ENCODE measurements at places on chromosomes 2 and 18.

DNA sequence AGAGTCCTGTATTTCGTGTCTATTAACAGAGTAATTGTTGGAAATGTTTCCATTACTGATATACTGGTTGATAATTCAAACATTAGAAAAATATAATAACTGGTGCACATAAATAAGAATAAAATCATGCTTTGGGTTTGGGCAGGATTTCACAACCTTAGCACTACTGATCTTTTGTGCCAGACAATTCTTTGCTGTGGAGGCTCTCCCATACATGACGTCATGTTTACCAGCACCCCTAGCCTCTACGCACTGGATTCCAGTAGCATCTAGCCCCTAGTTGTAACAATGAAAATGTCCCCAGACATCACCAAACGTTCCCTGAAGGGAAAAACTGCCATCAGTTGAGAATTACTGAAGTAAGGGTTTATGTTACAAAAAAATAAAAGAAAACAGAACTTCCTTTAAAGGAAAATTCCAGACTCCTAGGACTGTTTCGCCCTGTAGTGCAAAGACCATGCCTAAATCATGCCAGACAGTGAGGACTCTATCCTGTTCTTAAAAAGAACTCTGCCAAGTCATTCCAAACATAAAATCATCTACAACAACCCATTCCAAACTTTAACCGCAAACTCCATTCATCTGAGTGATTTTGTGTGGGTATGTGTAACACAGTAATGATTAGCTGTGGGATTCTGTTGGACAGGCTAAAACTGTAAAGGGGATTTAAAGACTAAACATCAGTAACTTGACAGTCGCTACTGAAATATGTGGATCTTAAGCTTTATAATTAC, 313.4 kb upstream of the CCDC68 start:
- no peaks in the 10 kb centered on the region for H3K27me3 ChIP-seq
- no peak overlapping the region for H3K4me3 ChIP-seq
- no peak overlapping the region for H3K27ac ChIP-seq
- H3K36me3 ChIP-seq: no peaks in the 10 kb centered on the region

DNA sequence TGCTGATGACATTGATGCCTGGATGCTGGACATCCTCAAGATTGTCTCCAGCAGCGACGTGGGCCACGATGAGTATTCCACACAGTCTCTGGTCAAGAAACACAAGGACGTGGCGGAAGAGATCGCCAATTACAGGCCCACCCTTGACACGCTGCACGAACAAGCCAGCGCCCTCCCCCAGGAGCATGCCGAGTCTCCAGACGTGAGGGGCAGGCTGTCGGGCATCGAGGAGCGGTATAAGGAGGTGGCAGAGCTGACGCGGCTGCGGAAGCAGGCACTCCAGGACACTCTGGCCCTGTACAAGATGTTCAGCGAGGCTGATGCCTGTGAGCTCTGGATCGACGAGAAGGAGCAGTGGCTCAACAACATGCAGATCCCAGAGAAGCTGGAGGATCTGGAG, 94.1 kb upstream of the EML6 start:
- peaks cover 91% of the 10 kb centered on the region for H3K36me3 ChIP-seq
- H3K27ac ChIP-seq: no peak overlapping the region
- no peaks in the 10 kb centered on the region for H3K4me1 ChIP-seq

DNA sequence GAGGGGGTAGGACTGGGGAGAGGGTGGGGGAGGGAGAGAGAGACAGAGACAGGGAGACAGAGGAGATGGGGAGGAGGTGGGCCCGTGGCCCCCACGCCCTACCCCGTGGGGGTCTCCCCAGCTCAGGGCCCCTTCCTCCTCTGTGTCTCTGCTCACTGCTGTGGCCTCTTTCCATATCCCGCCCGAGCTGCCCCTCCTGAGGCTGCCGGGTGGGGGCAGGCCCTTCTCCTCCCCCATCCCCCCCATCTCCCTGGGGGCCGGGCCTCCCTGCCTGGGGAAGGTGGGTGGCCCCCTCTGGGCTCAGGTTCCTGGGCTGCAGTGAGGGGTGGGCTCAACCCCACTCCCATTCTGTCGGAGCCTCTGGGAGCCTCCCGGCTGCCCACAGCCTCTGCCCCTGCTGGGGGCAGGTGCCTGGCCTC, 332 bp upstream of the PDCD1 start:
- no peak overlapping the region for H3K27ac ChIP-seq
- H3K4me3 ChIP-seq: no peak overlapping the region

GRCh38 chr2:95265182-95265581, 9.1 kb upstream of the PROM2 start:
- no peaks in the 10 kb centered on the region for H3K4me1 ChIP-seq
- no peaks in the 10 kb centered on the region for H3K36me3 ChIP-seq
- no peaks in the 10 kb centered on the region for H3K27me3 ChIP-seq
- H3K27ac ChIP-seq: no peak overlapping the region
- no peak for DNase-seq

DNA sequence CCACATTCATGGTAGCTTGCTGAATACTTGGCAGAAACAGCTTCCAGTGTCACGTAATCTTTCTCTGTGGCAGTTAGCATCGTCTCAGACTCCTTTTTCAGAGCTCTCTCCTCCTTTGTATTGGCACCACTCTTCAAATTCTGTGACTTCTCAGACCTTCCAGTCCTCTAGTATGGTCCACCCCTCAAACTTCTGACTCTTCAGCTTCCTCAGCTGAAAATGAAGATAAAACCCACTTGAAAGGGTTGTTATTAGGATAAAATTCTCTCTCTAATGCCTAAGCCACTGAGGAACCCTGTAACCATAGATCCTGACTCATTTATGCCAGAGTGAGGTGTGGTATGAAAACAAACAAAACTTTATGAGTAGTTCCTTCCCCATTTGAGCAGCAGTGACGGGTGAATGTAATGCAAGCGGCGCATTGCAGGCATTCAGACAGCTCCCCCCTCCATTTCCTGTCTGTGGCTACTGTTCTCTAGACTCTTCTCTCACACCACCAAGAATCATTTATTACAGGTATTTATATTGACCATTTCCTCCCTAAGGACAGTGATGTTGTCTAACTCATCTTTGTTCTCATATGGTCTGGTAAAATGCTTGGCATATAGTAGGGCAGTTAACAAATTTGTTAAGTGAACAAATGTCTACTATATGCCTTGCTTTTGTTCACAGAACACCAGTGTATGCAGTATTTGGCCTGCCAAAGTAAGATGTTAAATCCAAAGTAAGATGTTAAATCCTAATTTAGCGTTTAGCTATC, 35.3 kb downstream of the GALNT1 start:
- no peaks in the 10 kb centered on the region for H3K27me3 ChIP-seq
- H3K27ac ChIP-seq: peak overlapping the region; percentile 92
- no peaks in the 10 kb centered on the region for H3K36me3 ChIP-seq
- peaks cover 26% of the 10 kb centered on the region for H3K4me1 ChIP-seq
- H3K4me3 ChIP-seq: peak overlapping the region; percentile 63
- DNase-seq: peak; percentile 72

GRCh38 chr2:8633735-8634313, 48.0 kb upstream of the ID2 start:
- H3K4me3 ChIP-seq: no peak overlapping the region
- peaks cover 4% of the 10 kb centered on the region for H3K4me1 ChIP-seq
- H3K27me3 ChIP-seq: no peaks in the 10 kb centered on the region
- no peak overlapping the region for H3K27ac ChIP-seq
- H3K36me3 ChIP-seq: no peaks in the 10 kb centered on the region

DNA sequence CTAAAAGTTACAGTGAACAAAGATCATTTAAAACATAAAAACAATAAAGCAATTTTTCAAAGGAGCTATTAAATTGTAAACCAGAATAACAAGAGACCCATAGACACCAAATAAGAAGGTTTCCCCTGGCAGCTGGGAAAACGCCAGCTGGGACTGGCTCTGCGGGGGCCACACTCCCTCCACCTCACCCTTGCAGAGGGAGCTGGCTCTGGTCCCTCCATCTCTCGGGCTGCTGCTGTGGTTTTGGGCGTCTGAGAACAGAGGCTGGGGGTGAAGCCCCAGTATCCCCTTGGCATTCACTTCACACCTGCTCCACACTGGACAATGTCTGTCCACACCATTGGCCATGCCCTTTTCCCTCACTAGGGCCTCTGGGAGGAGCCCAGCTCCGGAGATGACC, 62.1 kb upstream of the OTOS start:
- DNase-seq: no peak
- H3K36me3 ChIP-seq: no peaks in the 10 kb centered on the region
- H3K27ac ChIP-seq: no peak overlapping the region

- no peak for DNase-seq
- no peak overlapping the region for H3K4me3 ChIP-seq
- H3K27ac ChIP-seq: no peak overlapping the region
- H3K4me1 ChIP-seq: no peaks in the 10 kb centered on the region
- H3K27me3 ChIP-seq: no peaks in the 10 kb centered on the region
Measured at GRCh38 chr2:32260376-32260775, 4.3 kb downstream of the NLRC4 start.

DNA sequence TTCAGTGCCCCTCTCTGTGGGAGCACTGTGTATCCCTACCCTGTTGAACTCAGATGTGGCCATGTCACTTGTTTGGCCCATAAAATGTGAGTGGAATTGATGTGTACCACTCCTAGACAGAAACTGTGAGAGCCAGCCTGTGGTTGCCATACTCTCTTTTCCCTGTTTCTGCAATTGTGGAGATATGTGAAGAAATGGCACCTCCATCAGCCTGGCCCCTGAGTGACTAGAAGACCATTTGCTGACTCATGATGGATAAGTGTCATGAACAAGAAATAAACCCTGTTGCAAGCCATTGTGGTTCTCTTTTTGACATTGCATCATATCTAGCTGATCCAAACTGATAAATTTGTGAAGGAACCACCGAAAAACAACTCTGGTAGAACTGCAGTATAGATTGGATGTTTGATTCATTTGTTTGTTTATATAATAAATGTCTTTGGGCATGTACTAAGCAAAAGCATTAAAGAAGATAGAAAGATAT, 214.5 kb upstream of the FBXO11 start:
- H3K4me1 ChIP-seq: no peaks in the 10 kb centered on the region
- no peaks in the 10 kb centered on the region for H3K36me3 ChIP-seq
- peak; percentile 16 for DNase-seq
- no peaks in the 10 kb centered on the region for H3K27me3 ChIP-seq
- H3K27ac ChIP-seq: no peak overlapping the region
- no peak overlapping the region for H3K4me3 ChIP-seq

GRCh38 chr18:11308499-11308898, 159.1 kb upstream of the PIEZO2 start:
- peaks cover 16% of the 10 kb centered on the region for H3K27me3 ChIP-seq
- no peaks in the 10 kb centered on the region for H3K4me1 ChIP-seq
- DNase-seq: no peak
- no peaks in the 10 kb centered on the region for H3K36me3 ChIP-seq
- no peak overlapping the region for H3K27ac ChIP-seq

GRCh38 chr2:201450954-201451291, 335 bp downstream of the TRAK2 start:
- peak overlapping the region; percentile 88 for H3K4me3 ChIP-seq
- H3K36me3 ChIP-seq: no peaks in the 10 kb centered on the region
- peaks cover 23% of the 10 kb centered on the region for H3K4me1 ChIP-seq
- peak; percentile 8 for DNase-seq
- H3K27me3 ChIP-seq: no peaks in the 10 kb centered on the region

GRCh38 chr2:20618468-20618885, 32.4 kb downstream of the HS1BP3 start:
- DNase-seq: no peak
- no peaks in the 10 kb centered on the region for H3K36me3 ChIP-seq
- H3K27ac ChIP-seq: peak overlapping the region; percentile 86
- peaks cover 25% of the 10 kb centered on the region for H3K4me1 ChIP-seq
- no peak overlapping the region for H3K4me3 ChIP-seq

GRCh38 chr2:1603521-1603920, 140.8 kb downstream of the PXDN start:
- no peaks in the 10 kb centered on the region for H3K36me3 ChIP-seq
- no peak overlapping the region for H3K4me3 ChIP-seq
- no peak overlapping the region for H3K27ac ChIP-seq
- peaks cover 32% of the 10 kb centered on the region for H3K4me1 ChIP-seq
- H3K27me3 ChIP-seq: no peaks in the 10 kb centered on the region
- no peak for DNase-seq

DNA sequence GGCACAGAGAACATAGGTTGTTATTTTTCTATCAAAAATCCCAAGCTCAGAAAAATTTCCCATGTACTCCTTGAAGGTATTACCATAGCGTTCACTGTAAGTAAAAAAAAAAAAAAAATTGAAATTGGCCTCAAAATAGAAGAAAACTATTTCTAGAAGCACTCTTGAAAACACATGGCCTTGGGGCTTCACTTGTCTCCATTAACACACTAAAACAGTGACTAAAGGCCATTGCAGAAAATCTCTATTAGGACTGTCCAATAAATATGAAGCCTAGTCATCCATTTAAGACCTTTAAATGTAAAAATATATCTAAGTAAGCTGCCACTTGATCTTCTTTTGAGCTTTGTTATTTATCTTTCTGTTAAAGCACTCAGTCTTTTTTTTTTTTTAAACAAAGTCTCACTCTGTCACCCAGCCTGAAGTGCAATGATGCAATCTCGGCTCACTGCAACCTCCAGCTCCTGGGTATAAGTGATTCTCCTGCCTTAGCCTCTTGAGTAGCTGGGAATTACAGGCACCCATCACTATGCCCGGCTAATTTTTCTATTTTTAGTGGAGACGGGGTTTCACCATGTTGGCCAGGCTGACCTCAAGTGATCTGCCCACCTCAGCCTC, 35.8 kb downstream of the CCDC68 start:
- no peak overlapping the region for H3K27ac ChIP-seq
- H3K36me3 ChIP-seq: no peaks in the 10 kb centered on the region
- DNase-seq: no peak
- no peaks in the 10 kb centered on the region for H3K27me3 ChIP-seq
- no peaks in the 10 kb centered on the region for H3K4me1 ChIP-seq
- no peak overlapping the region for H3K4me3 ChIP-seq

GRCh38 chr2:27150639-27151230, 1.9 kb downstream of the TCF23 start:
- no peaks in the 10 kb centered on the region for H3K4me1 ChIP-seq
- H3K27me3 ChIP-seq: no peaks in the 10 kb centered on the region
- H3K27ac ChIP-seq: no peak overlapping the region
- DNase-seq: no peak
- no peak overlapping the region for H3K4me3 ChIP-seq

GRCh38 chr2:232842689-232843088, 27.4 kb upstream of the SNORC start:
- H3K36me3 ChIP-seq: peaks cover 44% of the 10 kb centered on the region
- no peaks in the 10 kb centered on the region for H3K27me3 ChIP-seq
- no peak for DNase-seq
- peaks cover 11% of the 10 kb centered on the region for H3K4me1 ChIP-seq
- no peak overlapping the region for H3K4me3 ChIP-seq
- H3K27ac ChIP-seq: no peak overlapping the region

DNA sequence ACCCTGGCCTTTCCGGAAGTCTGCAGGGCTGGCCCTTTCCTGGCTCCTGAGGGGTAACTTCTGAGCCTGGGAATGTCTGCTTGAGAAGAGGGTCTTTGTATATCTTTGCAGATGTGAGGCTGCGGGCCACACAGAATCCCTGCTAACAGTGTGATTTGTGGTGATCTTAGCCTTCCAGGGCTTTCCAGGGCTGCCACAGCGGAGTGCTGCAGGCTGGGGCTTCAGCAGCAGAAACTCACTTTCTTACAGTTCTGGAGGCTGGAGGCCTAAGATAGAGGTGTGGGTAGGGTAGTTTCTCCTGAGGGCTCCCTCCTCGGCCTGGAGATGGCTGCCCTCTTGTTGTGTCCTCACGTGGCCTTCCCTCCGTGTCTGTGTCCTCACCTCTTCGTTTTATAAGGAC, 294.7 kb upstream of the HS6ST1 start:
- no peak overlapping the region for H3K27ac ChIP-seq
- H3K4me3 ChIP-seq: no peak overlapping the region
- H3K4me1 ChIP-seq: no peaks in the 10 kb centered on the region
- H3K36me3 ChIP-seq: no peaks in the 10 kb centered on the region
- no peak for DNase-seq

Data from PC-3 (cell line).